ENCODE measurements at places on chromosomes 3 and 15. TPM values are rescaled to one million over a fixed set of nuclear protein-coding genes. Genes with fewer than 3 reads are reported as not detected.
A peak's percentile ranks its signal among the peaks of the same experiment; 100 is the strongest.

The MOBP gene
- not detected for total RNA-seq

The GRK7 gene
- not detected for total RNA-seq

DNA sequence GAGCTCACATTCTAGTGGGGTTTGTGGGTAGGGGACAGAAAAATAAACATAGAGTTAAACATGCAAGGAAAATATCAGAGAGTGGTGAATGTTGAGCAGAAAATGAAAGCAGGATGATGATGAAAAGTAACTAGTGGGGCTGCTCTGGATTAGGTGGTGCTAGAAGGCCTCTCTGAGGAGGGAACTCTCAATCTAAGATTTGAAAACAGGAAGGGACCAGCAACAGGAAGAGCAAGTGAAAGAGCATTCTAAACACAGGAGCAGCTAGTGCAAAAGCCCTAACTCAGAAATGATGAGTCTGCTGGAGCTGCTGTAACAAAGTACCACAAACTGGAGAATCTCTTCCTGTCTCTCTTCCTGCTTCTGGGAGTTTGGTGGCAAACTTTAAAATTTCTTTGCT lies 468.6 kb upstream of the AGTR1 start:
- H3K36me3 ChIP-seq = no peaks in the 10 kb centered on the region
- no peak for DNase-seq
- H3K4me3 ChIP-seq = no peak overlapping the region
- H3K27ac ChIP-seq = no peak overlapping the region

GRCh38 chr3:21345382-21345976 lies 405.5 kb downstream of the ZNF385D start:
- no peak overlapping the region for H3K4me3 ChIP-seq
- H3K4me1 ChIP-seq = no peaks in the 10 kb centered on the region
- H3K27ac ChIP-seq = no peak overlapping the region
- H3K36me3 ChIP-seq = no peaks in the 10 kb centered on the region

GRCh38 chr15:88377509-88377908 lies 89.7 kb downstream of the MRPL46 start:
- no peaks in the 10 kb centered on the region for H3K4me1 ChIP-seq
- no peaks in the 10 kb centered on the region for H3K27me3 ChIP-seq
- H3K4me3 ChIP-seq = no peak overlapping the region
- H3K36me3 ChIP-seq = no peaks in the 10 kb centered on the region

DNA sequence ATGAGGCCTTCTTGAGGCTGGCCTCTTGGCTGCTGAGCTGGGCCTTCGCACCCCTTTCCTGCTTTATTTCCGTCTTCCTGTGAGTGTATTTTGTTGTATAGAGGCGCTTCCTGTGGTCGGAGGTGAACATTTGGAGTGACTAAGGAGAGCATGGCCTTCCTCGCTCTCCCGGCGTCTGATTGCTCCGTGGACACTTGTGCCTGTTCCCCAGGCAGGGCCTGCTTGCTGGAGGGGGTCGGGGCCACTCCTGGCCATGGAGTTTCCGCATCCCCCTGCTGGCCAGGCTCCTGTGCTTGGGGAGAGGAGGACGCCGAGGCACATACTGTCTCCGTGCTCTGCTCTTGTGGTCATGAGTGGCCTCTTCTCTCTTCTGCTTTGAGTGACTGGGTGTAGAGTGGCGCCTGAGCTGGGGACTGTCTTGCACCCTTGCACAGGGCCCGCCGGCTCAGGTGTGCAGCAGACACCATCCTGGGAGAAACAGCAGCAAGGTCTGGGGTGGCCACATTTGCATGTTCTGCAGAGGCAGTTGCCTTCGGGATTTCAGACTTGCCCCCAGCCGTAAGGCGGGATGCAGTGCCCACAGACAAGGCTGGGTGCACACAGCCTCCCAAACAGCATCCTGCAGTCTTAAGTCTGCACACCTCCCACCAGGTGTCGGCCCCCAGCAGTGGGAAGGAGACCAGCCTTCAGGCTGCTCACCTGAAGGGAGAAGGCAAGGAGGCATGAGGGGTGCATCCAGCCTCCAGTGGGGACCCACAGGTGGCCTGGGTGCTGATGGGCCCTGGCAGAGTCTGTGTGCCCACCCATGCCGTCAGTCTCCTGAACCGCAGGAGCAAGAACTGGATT lies 16.4 kb downstream of the KLF13 start:
- no peaks in the 10 kb centered on the region for H3K27me3 ChIP-seq
- peak overlapping the region; percentile 62 for H3K4me3 ChIP-seq
- DNase-seq = peak; percentile 76
- no peaks in the 10 kb centered on the region for H3K36me3 ChIP-seq

DNA sequence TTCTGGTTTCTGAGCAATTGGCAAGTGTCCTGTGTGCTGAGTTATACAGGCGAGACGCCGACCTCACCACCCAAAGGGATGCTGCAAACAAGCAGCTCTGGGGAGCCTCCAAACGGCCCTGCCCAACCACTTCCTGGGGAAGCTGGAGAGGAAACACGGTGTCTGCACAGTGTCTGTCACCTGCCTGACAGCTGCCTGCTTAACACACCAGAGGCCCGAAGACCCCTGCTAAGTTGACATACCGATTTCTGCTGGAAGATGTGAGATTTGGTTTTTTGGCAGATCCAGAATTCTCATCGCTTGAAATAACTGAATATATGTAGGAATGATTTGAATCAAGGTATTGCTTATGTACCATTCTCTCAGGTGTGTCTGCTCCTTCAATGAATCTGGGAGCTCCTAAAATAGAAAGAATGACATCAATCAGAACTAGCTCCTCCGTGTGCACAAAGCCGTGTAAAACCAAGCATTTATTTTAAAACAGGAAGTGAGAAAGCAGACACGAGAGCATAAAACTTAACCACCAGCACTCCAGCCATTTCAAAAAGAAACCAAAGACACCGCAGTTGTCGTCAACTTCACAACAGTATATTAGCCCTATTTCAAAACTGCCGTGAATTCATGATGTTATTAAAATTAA lies 27.2 kb downstream of the LRRC2 start:
- peak overlapping the region; percentile 82 for H3K27ac ChIP-seq
- H3K4me3 ChIP-seq = peak overlapping the region; percentile 57
- H3K36me3 ChIP-seq = no peaks in the 10 kb centered on the region
- peaks cover 47% of the 10 kb centered on the region for H3K4me1 ChIP-seq

Measured in Karpas-422 (cell line).